ENCODE measurements at places on chromosomes 12 and 14.

DNA sequence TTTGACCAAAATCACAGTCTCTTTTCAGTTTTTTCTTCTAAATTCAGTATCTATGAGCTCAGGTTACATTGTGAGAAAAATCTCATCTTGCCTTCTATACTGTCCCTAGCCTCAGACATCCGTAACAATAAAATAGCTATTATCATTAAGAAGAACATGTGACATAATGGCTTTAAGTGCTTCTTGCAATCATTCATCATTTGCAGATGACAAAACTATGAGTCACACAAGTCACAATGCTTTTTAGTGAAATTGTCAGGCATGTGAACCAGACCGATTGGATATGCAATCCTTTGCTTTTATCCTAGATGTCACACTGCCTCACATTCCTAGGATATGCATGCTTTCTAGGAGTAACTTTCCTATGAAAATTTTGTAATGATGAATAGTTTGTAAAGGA is 313.1 kb downstream of the SLC6A15 start:
- DNase-seq, result no peak

DNA sequence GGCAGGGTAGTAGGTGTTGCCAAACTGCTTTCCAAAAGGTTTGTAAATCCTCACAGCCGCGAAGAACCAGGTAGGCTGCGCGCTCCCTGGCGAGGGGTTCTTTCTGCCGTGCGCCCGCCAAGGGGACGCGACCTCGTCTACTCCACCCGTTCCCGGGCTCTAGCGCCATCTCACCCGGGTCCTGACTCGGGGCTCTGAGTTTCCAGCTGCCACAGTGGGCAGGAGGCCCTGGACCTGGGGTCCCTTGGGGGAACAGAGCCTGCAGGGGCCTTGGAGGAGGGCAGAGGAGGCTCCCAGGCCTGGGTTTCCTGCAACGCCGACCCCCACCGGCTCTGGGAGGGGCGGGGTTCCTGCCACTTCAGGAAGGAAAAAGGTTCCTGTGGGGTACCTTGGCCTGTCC is 706 bp downstream of the ANHX start:
- no peak for DNase-seq

DNA sequence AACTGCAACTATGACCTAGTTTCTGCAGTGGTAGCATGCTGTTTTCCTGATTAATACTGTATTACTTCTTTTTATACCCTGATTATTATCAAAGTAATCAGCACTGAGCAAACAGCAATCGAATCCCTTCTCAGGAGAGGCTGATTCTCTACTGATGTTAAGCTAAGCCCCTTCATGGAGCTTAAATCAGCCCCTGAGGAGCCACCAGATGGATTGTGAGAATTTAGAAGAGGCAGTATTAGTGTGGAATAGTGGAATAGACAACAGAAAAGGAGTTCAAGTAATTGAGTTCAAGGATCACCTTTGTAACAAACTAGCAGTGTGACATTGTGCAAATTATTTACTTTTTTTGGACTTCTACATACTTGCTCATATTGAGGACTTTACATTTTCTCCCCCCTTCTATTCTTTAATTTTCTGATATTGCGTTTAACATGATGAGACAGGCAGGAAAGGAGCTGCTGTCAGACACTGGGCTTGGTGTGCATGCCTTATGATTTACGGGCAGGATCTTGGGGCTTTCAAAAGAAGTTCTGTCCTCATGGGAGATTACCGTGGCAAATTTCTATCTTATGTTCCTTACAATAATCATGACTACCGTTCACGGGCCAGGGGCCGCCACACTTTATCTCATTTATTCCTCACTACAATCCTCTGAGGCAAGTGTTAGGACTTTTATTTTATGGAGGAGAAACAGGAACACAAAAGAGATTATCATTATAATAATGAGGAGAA is 68.0 kb downstream of the PTPRR start:
- DNase-seq, result no peak

GRCh38 chr14:76836029-76836630 is 9.9 kb downstream of the LRRC74A start:
- DNase-seq, result no peak

- peak; percentile 66 for DNase-seq
Observed at GRCh38 chr14:25132732-25133422, 82.9 kb upstream of the STXBP6 start.

GRCh38 chr14:77988970-77989369 is 181.2 kb upstream of the NRXN3 start:
- DNase-seq, result no peak

- DNase-seq, result peak; percentile 56
Observed at GRCh38 chr12:12717586-12718380, 615 bp downstream of the CDKN1B start.

GRCh38 chr12:8637244-8637643 is 24.6 kb upstream of the AICDA start:
- DNase-seq, result peak; percentile 66

DNA sequence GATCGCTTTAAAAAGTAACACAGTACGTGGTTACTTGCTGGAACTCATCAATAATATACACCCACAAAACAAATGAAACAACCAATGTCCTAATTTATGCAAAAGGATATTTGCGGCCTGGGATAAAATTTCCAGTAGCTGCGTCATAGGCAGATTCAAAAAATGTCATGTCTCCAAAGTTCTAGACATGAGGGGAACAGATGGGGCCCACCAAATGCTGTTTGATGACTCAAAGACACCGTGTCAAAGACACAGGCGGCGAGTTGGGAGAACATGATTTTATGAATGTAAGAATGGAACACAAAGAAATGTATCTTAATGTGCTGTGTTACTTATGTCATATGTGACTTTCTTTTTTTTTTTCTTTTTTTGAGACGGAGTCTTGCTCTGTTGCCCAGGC is 34.3 kb upstream of the NCOR2 start:
- DNase-seq, result no peak

DNA sequence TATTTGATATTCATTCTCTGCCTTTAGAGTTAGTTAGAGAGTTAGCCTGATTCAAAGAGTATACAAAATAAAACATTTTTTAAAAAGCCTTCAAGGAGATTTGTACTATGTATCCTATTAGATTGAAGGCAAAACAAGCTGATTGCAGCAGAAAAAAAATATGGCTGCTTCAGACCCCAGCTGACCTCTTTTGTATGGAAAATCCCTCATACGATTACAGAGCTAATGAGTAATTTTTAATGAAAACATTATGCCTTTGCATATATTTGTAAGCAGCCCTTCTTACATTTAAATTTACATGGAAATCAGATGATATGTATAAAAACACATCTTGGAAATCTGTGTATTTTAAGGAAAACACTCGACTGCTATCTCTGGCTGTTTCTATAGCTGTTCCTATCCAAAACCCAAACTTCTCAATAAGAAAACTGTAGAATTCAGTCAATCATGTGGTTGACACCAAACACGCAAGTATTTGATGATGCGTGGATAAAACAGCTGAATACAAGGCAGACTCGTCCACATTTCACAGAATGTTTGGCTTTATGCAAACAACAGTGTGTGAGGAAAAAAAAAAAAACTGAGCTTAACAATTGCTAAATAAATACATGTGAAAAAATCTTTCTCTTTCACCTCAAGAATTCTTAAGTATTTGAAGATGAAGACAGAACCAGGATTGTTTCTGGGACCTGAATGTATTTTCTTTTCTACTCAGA is 275.3 kb downstream of the EGLN3 start:
- DNase-seq, result no peak

- DNase-seq, result no peak
Observed at GRCh38 chr12:63905544-63905943, 61.0 kb downstream of the SRGAP1 start.

- no peak for DNase-seq
Observed at GRCh38 chr12:70254846-70255245, 11.6 kb downstream of the CNOT2 start.

DNA sequence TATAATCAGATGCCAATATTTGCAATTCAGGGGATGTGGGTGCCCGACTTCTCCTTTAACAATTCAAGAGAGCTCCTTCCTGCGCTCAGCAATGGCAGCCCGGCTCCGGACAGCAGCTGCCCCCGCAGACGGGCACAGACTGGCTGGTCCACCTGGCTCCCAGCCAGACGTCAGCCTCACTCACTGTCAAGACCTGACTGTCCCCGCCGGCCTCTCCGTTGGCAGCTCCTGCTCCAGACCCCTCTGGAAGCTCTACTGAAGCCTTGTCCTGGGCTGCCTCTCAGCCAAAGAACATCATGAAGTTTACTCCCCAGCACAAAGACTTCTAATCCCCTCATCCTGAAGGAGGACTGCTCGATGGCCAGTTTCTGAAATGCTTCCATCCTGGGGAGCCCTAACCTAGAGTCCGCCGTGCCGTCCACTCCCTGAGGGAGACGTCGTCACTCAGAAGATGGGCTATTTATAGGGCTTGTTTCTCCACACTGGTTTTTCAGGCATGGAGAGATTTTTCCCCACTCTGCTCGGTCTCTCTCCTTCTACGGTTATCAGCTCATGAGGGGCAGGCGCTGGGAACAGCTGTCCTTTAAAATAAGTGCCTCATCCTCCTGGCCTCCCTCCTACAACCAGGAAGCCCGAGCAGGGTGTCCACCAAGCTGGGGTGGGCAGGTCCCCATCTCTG is 126.2 kb downstream of the RFLNA start:
- no peak for DNase-seq

DNA sequence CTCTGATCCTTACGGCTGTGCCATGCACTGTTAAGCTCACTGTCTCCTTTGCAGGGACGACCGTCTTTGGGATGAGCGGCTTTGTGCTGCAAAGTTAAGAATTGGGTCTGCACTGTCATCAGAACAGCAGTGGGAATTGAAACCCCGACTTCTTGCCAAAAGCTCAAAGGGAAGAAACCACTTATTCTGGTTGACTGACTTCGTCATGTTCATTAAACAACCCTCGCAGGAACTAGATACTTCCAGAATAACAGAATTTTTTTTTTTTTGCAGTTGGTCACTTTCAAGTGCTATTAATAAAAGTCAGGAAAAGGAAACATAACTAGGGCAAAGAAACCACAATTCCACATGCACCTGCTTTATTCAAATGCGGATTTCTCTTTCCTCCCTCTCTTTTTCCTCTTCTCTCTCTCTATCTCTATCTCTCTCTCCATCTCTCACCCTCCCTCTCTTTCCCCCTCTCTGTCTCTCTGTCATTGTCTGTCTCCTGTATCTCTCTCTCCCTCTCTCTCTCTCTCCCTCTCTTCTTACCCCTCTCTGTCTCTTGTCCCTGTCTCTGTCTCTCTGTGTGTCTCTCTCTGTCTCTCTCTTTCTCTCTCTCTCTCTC is 12.3 kb upstream of the GLT1D1 start:
- DNase-seq, result peak; percentile 52

DNA sequence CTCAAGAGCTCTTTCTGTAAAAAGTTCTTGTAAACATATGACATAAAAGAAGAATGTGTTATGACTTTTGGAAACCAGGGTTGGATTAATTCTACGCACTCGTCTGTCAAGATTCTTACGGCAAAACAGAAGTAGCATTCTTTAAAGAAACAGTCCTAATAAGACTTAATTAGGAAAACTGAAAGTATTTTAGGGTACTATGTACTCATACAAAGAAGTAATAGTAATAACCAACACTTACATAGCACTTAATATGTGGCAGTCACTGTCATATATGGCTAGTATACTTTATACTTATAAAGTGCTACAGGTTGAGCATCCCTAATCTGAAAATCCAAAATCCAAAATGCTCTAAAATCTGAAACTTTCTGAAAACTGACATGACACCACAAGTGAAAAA is 72.9 kb upstream of the ST8SIA1 start:
- no peak for DNase-seq

DNA sequence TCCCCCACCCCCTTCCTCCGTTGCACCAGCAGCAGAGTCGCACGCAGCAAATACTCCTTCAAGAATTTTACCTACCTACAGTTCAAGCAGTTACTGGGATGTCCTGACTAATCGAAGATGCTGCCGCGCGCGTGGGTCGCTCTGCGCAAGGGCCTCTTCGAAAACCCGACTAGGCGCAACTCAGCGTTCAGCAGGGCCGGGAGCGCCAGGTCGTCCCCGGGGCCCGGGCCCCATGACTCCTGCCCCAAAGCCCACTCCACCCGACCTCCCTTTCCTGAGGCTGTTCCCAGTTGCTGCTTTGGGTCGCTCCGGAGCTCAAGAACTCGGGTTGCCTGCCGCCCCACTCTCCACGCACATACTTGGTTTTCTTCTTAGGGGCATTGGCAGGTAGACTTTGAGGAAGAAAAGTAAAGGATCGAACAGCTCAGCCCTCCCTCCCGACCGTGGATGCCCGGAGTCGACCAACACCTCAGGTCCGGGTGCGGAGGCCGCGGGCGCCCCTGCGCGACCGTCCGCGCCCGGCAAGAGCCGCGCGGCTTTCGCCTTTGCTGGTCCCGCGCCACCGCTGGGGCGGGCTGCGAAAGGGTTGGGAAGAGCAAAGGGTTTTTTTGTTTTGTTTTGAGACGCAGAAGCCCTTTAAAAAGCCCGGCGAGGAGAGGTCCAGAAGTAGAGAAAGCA is 1.9 kb downstream of the BMP4 start:
- DNase-seq, result no peak

DNA sequence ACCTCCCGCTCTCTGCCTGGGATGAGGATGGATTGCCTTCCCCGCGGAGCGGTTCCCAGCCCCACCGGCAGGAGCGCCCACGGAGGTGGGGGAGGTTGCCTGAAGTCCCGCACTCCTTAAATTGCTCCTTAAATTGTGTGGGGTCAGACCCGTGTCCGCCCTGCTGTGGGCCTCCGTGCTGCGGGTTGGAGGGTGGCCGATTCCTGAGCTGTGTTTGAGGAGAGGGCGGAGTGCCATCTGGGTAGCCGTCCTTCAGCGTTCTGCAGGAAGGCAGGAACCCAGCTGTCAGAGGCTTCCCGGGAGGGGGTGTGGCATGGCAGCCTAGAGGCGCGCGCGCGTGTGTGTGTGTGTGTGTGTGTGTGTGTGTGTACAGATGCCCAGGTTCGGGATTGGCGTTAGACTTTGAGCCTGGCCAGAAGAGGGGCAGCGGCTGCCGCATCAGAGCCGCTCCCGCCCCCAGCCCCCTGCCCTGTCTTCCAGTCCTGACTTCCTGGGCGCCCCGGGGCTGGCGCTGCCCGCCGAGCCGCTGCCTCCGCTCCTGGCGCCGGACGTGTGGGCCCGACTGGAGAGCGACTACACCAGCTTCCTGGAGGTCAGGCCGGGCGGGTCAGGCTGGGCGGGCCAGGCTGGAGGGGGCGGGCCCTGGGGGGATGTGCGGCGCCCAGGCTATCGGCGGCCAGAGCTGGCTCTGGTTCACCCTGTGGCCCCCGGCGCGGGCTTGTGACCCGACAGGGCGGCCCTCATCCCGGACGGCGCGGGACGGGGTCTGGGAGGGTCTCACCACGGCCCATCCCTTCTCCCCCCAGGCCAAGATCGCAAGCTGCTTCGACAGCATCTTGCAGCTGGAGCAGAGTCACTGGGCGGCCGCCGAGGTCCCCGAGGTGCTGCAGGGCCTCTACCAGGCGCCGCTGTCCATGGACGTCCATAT is 9.2 kb downstream of the EXOC3L4 start:
- DNase-seq, result no peak

GRCh38 chr12:124175704-124176103 is 119.2 kb upstream of the RFLNA start:
- no peak for DNase-seq

DNA sequence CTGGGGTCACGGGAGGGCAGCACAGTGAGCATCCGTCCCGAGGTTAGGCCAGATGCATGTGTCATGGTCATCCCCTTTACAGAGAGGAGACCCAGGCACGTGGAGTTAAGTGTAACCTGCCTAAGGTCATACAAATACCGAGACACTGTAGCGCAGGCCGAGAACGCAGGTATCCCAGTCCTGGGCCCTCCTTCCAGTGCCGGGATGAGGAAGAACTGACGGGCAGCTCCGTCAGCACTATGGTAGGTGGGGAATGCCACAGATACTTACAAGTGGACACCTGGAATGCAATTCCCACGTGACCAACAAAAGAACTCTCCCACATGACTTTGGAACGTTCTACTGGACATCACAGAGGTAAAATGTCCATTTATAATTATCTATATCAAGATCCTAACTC is 8.7 kb upstream of the TMEM229B start:
- no peak for DNase-seq

- no peak for DNase-seq
Observed at GRCh38 chr14:101082436-101083384, 179.2 kb upstream of the RTL1 start.

Data from NAMALWA (cell line).